Epithelial cell of prostate (primary cell): ENCODE measurements at places on chromosomes 5 and 9.

DNA sequence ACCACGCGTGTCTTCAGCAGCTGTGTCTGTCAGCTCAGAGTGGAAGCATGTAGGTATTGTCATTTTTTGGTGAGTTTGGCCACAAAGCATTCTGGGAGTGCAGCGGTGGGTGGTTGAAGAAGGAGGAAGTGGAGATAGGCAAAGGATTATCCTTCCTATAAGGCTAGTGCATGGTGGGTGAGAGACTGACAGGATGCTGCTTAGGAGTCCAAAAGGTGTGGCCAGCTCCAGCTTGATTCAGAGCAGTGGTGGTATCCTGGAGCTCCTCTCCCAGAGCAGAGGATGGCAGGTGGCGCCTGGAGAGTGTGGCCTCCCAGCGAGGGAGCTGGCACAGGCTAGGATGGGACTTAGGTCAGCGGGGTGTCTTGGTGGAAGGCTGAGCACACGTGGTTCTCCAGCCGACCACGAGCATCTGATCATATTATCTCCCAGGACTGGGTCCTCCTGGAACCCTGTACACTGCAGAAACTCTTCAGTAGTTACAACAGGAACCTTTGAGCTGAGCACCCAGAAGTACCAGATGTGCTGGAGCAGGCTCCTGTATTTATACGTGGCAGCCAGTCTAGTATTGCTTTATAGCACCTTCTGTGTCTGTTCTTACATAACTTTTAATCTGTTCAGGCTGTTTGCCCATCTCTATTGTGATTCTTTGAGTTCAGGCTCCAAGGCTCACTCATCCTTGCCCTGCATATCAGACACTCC lies 29.6 kb downstream of the MAML1 start:
- no peak for DNase-seq

- DNase-seq, result no peak
These were observed 1262.2 kb downstream of the EFNA5 start for GRCh38 chr5:106408570-106408969.

DNA sequence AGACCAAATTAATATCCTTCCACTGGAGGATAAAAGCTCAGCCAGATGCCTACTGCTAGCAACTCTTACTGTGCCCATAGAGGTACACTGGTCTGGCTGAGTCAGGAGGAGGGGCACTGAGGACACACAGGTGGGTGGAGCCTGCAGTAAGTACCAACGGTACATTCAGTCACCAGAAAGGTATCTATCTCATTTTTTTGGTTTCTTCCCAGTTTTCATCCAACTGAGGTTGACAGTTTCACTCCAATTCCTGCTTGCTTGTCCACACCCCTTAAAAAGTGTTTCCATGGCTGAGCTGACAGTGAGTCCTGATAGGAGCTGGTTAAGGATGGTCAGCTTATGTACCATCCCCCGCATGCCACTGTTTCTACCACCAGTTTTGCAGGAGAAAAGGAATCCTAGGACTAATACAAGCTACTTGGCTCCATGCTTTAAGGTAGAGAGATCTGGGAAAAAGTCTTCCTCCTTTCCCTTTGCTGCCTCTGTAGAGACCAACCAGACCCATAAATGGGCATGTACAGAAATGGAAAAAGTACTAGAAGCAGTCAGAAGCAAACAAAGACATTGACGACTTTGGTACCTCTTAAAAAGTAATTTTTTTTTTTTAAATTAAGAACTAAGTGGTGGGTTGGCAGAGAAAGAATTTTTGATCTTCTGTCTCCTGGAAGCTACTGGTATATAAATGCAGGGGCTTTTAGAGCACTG lies 3.2 kb downstream of the ELL2 start:
- no peak for DNase-seq

DNA sequence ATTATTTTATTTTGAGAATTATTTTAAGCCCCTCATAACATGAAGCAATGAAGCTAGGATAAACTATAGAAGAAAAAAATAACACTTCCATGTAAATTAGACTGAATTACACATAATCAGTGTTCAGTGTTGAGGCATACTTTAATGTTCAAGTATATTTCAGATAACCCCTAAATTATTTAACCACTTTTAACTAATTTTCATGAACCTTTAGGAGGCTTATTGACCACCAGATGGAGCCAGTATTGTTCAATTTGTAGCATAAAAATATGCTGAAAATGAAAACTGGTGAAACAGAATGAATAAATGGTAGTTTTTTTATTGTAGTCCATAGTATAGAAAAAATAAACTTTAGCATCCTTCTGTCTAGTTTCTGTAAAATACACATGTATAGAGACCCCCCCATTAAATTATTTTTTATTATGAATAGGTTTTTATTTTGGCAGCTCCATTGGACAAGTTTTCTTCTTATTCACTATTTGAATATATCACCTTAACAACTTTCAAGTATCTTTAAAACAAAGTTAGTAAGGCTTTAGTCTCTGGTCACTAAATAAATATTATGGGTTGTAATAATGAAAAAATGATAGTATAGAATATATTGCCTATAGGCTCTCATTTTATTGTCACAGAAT lies 190.1 kb downstream of the CWC27 start:
- DNase-seq, result no peak

- no peak for DNase-seq
These were observed 24.7 kb downstream of the SLC36A3 start for GRCh38 chr5:151278845-151279244.

- DNase-seq, result no peak
These were observed 102.0 kb upstream of the SMC5 start for GRCh38 chr9:70156729-70157128.

DNA sequence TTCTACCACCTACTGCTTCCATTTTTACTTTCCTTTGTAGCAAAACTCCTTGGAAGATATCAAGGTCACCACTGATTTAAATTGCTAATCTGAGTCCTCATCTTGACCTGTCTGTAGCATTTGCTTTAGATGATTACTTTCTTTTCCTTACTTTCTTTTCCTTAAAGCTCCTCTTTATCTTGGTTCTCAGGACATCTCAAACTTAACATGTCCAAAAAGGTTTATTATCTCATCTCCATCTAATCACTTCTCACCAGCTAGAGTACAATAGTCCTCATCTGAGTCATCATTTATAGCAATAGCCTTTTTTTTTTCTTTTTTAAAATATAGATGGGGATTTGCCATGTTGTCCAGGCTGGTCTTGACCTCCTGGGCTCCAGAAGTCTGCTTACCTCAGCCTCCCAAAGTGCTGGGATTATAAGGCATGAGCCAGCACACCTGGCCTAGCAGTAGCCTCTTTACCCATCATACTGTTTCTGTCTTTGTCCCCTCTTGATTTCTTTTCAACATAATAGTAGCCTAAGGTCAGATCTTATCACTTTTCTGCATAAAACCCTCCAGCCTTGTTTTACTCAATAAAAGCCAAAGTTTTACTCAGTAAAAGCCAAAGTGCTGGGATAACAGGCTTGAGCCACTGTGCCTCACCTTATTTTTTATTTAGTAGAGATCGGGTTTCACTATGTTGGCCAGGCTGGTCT lies 32.9 kb upstream of the GPR21 start:
- DNase-seq, result no peak

DNA sequence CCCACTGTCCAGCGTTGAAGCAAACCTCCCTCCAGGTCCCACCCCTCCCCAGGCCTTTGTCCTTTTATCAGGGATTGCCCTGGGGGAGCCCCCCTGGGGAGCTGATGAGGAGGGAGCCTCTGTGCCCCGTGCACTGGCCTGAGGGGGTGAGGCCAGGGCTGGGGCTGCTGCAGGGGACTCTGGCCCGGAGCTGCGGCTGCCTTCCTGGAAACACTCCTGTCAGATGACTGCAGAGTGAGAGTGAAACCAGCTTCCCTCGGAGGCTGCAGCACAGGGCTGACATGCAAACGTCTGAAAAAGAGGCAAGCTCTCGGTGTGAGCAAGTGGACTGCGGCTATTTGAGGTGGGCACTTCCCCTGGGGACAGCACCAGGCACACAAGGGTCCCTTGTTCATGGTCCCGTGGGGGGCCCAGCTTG lies 4.6 kb upstream of the TRAF2 start:
- DNase-seq, result no peak
